Heart left ventricle (tissue), 16 donors: ENCODE measurements at places on chromosomes 1 and 21. TPM values are rescaled to one million over a fixed set of nuclear protein-coding genes. Genes with fewer than 3 reads are reported as not detected.

DNA sequence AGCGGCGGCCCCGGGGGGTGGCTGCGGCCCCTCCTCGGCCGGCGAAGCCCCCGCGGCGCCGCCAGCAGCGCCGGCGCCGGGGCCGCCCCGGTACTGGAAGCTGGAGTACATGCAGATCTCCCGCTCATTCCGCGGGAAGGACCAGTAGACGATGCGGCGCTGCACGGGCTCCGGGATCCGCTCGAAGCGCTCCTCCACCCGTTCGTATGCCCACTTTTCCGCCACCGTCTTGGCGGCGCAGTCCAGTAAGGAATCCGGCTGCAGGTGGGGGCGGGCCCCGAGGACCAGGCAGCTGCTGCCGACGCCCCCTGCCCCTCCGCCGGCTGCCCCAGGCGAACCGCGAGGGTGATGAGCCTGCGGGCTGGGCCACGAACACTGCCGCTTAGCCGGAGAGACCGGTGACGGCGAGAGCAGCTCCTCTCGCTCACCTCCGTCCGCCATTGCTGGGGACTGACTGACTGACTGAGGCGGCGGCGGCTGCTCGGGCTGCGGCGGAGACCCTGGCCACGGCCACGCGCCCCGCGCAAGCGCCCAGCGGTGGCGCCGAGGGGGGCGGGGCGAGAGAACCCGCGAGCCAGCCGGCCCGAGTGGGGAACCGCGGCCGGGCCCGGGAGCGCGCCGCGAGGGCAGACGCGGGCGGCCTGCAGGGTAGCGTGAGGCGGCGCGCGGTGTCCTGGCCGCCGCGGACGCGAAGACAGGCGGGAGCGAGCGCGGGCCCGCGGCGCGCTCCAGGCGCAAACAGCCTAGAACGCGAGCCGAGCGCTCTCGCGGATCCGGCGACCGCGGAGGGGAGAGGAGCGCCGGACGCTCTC is at the start of gene ZSWIM5:
TSS of gene ZSWIM5 (minus strand) at position 696 of the 812 bp plus-strand sequence. CDS start at position 441, 255 bp downstream.
- peak within 1 kb of the TSS; percentile 78 for H3K27ac ChIP-seq
- H3K4me3 ChIP-seq = peak within 1 kb of the TSS; percentile 91
- H3K27me3 ChIP-seq = peaks cover 6% of the 10 kb centered on the region

DNA sequence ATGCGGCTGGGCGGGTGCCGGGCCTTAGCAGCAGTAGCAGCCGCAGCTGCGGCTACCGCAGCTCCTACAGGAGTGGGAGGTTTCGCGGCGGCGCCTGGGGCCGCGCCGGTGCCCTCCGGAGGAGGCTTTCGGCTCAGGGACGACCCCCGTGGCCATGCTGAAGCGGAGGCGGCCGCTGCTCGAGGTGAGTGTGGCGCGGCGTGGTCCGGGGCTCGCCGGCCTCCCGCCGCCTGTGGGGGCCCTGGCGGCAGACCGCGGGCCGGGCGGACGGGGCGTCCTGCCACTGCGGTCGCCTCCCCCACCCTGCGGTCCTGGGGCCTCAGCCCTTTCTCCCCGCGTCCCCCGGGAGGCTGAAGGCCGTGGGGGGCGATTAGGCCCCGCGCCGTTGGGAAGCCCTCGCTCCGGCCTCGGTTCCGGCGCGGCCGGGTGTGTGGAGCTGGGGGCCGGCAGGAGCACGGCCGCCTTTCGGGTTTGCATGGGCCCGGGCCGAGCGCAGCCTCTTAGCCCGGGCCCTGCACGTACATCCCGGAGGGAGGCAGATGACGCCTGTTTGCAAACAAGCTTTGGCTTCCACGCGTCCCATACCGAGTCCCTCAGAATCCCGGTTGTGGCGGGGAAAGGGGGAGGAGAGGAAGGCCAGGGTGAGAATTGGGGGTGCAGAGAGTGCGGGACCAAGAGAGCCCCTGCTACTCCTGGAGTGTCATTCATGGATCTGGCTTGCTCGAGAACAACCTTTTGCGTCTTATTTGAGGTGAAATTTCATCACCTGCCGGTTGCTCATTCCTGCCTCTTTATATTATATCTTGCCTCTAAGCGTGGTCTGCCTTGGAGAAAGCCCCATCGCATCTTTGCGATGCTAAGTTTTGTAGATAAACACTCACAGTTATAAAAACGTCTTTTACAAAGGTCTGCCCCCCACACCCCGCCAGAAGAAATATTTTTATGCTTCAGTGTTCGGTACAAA is 613 bp downstream of the ZFYVE9 start:
- peak overlapping the region; percentile 48 for H3K4me3 ChIP-seq
- H3K27ac ChIP-seq = peak overlapping the region; percentile 98
- H3K4me1 ChIP-seq = peaks cover 13% of the 10 kb centered on the region
- H3K36me3 ChIP-seq = no peaks in the 10 kb centered on the region
- H3K27me3 ChIP-seq = peaks cover 11% of the 10 kb centered on the region

- H3K27ac ChIP-seq = no peak overlapping the region
- no peaks in the 10 kb centered on the region for H3K4me1 ChIP-seq
- H3K36me3 ChIP-seq = no peaks in the 10 kb centered on the region
- H3K27me3 ChIP-seq = no peaks in the 10 kb centered on the region
- no peak overlapping the region for H3K4me3 ChIP-seq
Measured at GRCh38 chr1:48939828-48940227, 163.1 kb upstream of the BEND5 start.

DNA sequence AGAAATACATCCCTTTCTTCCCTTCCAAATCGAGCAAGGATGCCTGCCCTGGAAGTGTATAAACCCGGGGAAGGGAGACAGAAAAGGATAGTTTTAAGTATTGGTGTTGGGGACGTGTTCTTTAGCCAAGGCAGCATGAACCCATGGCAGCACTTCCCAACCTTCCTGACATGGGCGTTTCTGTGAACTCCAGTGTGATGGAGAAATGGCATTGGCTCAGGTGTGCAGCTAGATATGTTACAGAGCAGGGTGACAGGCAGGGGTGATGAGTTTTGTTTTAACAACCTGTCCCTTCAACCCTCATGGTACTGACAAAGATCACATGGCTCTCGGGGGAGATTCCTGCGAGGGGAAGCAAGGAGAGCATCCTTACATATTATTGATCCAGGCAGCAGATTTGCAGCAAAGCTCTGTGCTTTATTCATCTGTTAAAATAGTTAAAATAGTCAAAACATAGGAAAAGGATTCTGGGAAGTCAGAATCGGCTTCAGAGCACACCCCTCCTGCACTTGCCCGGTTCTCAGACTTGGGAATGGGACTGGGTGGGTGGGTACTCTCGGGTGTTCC is 4.0 kb downstream of the MX1 start:
- H3K4me1 ChIP-seq = no peaks in the 10 kb centered on the region
- H3K4me3 ChIP-seq = no peak overlapping the region
- H3K36me3 ChIP-seq = peaks cover 57% of the 10 kb centered on the region
- no peak overlapping the region for H3K27ac ChIP-seq
- no peak for DNase-seq
- H3K27me3 ChIP-seq = no peaks in the 10 kb centered on the region

DNA sequence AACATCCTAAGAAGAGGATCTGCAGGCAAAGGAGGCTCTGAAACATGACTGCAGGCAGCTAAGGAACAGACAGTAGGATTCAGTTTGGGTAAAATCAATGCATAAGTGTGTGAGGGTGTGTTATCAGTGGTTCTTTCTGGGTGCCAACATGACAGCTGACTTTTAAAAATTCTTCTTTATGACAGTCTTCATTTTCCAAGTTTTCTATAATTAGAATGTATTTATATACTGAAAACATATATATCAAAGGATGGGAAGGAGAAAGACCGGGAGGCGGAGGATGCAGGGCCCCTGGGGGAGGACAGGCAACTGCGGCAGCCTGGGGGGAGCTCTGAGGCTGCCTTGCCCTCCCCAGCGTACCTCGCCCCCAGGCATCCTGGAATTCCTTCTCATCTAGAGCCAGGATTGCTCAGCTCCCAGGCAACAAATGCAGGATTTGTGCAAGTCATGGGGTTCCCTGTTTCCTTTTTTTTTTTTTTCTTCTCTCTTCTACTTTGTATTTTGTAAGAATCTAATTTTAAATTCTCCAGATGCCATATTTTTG is 104.8 kb downstream of the CSMD2 start:
- H3K4me3 ChIP-seq = no peak overlapping the region
- no peaks in the 10 kb centered on the region for H3K27me3 ChIP-seq
- no peak for DNase-seq

DNA sequence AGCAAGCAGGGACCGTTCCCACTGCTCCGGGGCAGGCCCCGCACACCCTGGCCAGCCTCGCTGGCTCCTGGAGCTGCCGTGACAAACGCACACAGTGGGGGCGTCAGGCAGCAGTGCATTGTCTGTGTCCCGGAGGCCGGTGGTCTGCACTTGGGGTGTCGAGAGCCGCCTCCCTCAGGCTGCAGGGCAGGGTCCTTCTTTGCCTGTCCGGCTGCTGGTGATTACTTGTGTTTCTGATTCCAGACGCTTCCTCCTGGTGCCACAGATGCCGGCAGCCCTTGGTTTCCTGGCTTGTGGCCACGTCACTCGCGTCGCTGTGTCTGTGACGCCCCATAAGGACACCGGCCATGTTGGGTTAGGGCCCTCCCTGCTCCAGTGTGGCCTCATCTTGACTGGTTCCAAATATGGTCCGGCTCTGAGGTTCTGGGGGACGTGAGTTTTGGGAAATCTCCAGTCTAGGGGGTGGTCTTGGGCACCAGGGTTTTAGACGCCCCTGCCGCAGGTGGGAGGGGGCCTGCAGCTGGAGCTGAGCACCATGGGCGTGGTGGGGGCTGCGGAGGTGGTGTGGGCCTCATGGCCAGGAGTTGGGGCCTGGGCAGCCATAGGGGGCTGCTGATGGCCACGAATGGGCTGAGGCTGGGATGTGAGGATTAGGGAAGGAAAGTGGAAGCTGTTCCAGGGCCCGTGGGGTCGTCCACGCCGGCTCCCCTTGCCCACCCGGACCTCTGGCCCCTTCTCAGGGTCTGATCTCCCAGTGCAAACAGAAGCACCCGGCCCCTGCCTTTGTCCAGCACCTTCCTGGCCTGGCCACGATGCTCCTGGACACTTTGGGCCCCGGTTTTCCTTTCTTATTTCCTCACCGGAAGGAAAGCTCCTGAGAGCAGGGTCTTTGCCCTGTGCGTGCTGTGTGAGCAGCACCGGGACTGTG is 41.0 kb downstream of the SLX9 start:
- no peak for DNase-seq
- H3K4me3 ChIP-seq = no peak overlapping the region
- peaks cover 13% of the 10 kb centered on the region for H3K36me3 ChIP-seq
- no peak overlapping the region for H3K27ac ChIP-seq

DNA sequence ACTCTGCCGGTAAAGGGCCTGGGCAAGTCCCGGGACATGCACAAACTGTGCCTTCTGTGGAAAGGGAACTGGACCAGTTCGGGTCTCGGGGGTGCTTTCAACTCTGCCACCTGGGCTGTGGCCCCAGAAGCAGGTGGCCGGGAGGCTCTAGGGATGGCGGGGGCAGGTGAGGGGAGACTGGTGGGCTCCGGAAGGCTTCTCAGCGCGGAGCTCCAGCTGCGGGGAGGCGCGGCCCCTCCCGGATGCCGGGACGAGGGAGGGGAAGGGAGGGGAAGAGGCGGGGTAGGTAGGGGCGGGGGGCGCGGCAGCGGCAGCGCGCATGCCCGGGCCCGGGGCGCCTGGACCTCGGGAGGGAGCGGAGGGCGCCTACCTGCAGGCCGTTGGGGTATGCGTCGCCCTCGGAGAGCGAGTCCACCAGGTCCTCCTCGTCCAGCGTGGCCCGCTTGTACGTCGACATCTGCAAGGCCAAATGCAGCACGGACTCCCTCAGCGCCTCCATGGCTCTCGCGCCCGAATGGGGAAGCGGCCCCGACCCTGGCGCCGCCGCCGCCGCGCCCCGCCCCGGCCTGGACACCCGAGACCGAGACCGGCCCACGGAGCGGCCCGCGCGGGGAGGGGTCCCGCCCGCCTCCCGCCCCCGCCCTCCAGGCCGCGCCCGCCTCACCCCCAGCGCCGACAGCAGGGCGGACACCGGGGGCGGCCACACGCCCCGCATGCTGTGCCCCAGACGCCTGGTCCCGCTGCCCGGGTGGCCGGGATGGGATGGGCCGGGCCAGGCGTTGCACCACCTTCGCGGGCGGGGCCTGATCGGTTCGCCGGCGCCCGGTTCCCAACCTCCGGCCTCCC is at the start of gene ECE1:
TSS of gene ECE1 (minus strand) at position 764 of the 846 bp plus-strand sequence. CDS start at position 715, 49 bp downstream.
- H3K4me3 ChIP-seq = peak within 1 kb of the TSS; percentile 71
- peaks cover 5% of the 10 kb centered on the region for H3K36me3 ChIP-seq
- DNase-seq = peak; percentile 66
- peak within 1 kb of the TSS; percentile 92 for H3K27ac ChIP-seq

GRCh38 chr1:66350001-66350547 is 183.9 kb upstream of the SGIP1 start:
- no peaks in the 10 kb centered on the region for H3K36me3 ChIP-seq
- peaks cover 61% of the 10 kb centered on the region for H3K4me1 ChIP-seq
- peak; percentile 58 for DNase-seq
- no peak overlapping the region for H3K4me3 ChIP-seq

DNA sequence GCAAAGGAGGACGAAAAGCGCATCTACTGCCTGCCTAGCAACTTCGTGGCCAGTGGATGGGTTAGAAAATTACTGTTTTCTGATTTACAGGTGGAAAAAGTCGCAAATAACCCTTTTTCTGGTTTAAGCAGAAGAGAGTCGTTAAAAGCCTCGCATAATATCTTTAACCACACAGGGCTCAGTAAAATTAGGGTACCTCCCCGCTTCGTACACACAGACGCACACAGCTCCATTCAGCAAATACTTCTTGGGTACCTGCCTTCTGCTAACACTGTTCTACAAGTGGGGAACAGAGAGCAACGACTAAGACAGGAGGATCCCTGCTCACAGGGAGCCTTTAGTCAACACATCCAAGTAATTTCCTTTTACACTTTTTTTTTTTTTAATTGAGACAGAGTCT is 704 bp downstream of the ALG6 start:
- DNase-seq = no peak
- peak overlapping the region; percentile 84 for H3K27ac ChIP-seq
- peak overlapping the region; percentile 91 for H3K4me3 ChIP-seq
- peaks cover 18% of the 10 kb centered on the region for H3K36me3 ChIP-seq
- no peaks in the 10 kb centered on the region for H3K27me3 ChIP-seq
- peaks cover 8% of the 10 kb centered on the region for H3K4me1 ChIP-seq

DNA sequence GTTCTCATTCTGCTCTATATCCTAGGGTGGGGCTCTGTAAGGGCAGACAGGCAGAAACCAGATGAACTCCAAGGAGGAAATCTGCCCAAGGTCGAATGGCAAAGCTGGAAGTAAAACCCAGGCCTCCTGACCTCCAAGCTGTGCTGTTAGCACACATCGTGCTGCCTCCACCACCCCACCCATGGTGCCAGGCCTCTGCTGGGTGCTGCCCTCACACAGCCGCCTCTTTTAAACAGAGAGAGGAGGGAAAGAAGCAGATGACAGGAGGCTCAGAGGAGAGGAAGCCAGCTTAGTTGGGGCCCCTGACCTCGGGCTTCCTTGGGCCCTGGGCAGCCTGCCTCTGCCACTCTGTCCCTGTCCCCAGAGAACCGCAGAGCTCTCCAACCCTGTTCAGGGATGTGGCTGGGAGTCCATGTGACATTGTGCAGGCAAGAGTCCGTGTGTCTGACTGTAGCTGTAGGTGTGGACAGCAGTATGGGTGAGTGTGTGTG is 1.1 kb downstream of the SYNC start:
- no peaks in the 10 kb centered on the region for H3K27me3 ChIP-seq
- H3K27ac ChIP-seq = peak overlapping the region; percentile 89
- H3K4me1 ChIP-seq = peaks cover 20% of the 10 kb centered on the region
- peak overlapping the region; percentile 64 for H3K4me3 ChIP-seq

- H3K27me3 ChIP-seq = no peaks in the 10 kb centered on the region
- no peak overlapping the region for H3K4me3 ChIP-seq
- H3K36me3 ChIP-seq = no peaks in the 10 kb centered on the region
- DNase-seq = no peak
- H3K4me1 ChIP-seq = peaks cover 9% of the 10 kb centered on the region
- H3K27ac ChIP-seq = no peak overlapping the region
Measured at GRCh38 chr1:221806236-221806635, 64.3 kb upstream of the DUSP10 start.

Gene AXDND1
- total RNA-seq = not detected

Gene TMPRSS15
- not detected for total RNA-seq

Gene NFASC
- total RNA-seq = 10.3 TPM

Gene STXBP3
- total RNA-seq = 22.4 TPM

Gene GPR25
- not detected for total RNA-seq

Gene RGS13
- not detected for total RNA-seq

Gene MYOCOS
- not detected for total RNA-seq

Gene TRIM62
- 1.9 TPM for total RNA-seq

Gene WLS
- total RNA-seq = 107 TPM

Gene MYOG
- not detected for total RNA-seq
